ENCODE measurements at places on chromosomes 3 and 15.

- no peak for DNase-seq
Measured at GRCh38 chr3:125594125-125594524, 1.2 kb downstream of the OSBPL11 start.

DNA sequence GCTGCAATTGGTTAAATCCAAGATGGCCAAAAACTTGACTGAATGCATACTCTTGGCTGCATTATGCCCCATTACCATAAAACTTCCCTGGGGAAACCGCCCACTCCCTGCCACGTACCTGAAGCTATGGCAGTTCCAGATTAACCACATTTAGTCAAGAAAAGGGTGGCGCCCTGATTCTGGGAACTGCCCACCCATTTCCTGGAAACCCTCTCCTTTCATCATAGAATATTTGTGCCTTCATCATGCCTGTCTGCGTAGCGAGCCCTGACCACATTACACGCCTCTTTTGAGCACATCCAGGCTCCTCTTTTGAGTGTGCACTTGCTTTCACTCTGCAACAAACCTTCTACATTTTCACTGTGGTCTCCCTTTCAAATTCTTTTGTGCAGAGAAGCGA, 5.2 kb downstream of the LINS1 start:
- no peak for DNase-seq

DNA sequence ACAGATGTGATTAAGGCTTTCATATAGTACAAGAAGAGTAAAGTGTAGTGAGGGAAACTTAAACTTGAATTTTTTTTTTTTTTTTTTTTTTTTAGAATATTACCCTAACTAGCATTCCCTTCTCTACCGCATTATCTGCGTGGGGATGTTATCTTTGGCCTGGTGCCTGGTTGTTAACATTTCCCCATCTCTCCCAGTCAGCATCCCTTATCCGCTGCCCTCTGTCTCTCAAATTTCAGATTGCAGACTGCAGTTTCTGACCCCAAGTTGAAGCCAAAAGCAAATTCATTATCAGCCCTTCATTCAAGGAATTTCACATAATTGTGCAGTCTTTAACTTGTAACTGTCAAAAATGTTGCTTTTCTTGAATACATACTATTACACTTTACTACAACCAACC, 353.0 kb downstream of the PLOD2 start:
- peak; percentile 8 for DNase-seq

DNA sequence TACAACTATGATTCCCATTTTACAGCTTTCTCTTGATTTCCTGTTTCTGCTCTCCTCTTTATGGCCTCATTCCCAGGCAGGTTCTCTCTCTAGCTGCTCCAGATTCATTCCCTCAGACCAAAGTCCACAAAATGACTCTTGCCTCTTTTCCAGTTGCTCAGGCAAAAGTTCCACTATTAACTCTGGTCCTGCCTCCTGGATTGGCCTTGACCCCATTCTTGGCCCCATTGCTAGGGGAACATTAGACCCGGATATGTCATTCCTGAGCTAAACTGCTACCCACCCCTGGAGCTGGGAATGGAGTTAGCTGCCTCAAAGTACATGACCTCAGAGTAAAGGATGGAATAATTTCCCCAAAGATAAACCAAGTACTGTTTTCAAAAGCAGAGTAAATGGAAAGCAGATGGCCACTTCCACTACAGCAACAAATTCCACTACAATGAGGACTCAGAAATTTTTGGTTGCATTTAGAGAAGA, 73.0 kb upstream of the GAP43 start:
- peak; percentile 10 for DNase-seq

- DNase-seq, result no peak
Measured at GRCh38 chr15:40443846-40444245, 3.1 kb downstream of the BAHD1 start.

DNA sequence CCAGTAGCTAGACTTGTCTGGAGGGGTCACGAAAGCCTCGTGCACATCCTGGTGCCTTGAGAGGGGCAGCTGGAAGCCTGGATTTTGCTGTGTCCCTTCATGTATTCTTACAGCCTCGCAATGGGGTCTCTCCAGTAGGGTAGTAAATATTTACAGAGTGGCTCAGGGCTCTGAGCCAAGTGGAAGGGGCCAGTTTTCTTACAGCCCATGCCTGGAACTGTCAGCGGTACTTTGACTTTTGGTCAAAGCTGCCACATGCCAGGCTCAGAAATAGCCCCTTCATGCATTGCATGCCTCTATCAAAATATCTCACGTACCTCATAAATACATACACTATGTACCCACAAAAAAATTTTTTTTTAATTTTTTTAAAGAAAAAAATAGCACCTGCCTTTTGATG, 119.2 kb downstream of the OSBPL10 start:
- no peak for DNase-seq

DNA sequence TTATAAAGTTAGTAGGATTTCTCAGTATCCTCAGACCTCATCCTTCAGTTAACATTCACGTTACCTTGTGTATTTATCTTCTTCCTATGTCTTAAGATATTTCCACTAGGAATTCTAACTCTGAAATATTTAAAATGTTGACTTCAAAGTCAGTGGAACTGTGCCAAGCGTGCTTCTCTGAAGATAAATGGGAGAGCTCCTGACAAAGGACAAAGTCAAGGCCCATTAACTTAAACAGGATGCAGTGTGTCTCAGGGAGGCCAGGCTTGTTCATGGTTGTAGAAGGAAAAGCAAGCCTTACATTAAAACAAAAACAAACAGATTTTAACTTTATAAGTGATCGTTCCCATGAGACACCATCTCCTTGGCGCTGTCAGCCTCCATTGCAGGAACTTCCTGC, 41.5 kb downstream of the ABHD17C start:
- no peak for DNase-seq

DNA sequence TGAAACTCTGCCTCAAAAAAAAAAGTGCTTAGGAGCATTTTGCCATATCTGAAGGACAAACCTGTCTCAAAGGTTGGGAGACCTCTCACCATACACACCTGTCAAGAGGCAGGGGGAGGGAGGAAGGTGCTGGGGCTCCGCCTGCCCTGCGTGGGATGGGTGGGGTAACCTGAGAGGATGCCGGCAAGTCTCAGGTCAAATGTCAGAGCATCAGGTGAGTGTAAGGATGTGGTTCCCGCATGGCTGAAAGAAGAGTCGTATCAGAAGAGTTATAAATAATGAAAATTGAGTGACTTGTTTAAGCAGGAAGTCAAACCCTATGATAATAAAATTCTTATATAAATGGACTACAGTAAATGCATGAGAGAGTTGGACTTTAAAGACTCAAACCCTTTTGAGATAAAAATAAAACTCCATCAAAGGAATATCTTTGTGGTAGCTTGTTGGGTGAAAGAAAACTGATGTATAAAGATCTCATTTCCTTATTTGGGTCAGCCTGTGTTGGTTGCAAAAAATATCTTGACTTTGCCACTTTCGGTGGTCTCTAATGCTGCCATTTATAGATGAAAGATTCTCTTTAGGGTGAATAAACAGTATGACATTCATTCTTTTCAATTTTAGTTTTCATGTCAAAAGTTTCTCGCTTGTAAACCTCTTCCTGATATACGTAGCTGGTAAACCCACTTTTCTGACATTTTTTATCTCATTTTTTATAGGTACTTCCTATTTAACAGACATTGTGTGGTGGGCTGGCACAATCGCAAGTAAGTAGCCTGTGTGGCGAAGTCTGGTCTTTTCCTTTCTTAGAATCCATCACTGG, 23.8 kb downstream of the NIPA1 start:
- DNase-seq, result no peak

DNA sequence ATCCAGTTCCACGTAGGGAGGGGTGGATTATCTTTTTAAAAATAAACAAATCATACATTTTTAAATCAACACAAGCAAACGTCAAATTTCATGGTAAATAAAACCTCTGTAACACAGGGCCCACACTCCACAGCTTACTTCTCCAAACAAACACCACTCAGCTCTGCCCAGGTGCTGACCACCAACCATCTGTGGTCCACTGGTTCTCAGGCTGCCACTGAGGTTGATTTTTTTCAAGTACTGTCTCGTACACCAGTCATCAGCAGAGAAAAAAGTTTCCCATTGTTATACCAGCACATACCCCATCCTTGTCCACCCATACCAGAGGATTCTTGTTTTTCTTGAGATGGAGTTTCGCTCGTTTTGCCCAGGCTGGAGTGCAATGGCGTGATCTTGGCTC, 32.4 kb downstream of the CHSY1 start:
- no peak for DNase-seq

GRCh38 chr15:99279290-99279689, 28.0 kb downstream of the LRRC28 start:
- no peak for DNase-seq

GRCh38 chr15:63019511-63020109, 22.9 kb upstream of the TPM1 start:
- no peak for DNase-seq

DNA sequence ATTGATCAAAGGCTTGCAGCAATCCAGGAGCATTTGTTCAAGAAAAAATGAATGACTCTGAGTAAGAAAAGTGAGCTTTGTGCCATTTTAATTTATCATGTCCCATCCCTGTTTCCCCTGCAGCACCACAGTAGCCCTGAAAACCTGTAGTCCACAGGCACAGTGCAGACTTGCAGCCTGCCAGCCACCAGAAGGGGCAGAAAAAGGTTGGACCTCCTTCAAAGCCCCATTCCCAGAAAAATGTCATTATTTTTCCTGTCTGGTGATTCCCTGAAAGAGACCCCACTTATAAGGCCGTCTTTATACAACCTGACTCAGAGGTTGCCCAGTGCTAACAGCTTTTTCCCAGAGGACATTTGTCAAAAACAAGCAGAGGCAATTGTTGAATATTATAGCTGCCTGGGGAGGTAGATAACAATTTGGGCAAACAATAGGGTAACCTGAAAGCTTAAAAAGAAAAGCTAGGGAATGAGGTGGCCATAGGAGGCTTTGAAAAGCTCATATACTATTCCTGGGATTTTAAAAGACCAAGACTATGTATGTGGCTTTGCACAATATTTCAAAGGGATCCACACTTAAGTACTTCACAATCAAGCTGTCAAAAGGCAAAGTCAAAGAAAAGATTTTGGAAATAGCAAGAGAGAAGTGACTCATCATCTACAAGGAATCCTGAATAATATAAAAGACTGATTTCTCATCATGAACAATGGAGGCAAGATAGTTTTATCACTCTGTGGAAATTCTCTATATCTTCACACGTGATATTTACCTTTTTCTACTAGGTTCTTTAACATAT, 136.8 kb upstream of the PLXNA1 start:
- no peak for DNase-seq

DNA sequence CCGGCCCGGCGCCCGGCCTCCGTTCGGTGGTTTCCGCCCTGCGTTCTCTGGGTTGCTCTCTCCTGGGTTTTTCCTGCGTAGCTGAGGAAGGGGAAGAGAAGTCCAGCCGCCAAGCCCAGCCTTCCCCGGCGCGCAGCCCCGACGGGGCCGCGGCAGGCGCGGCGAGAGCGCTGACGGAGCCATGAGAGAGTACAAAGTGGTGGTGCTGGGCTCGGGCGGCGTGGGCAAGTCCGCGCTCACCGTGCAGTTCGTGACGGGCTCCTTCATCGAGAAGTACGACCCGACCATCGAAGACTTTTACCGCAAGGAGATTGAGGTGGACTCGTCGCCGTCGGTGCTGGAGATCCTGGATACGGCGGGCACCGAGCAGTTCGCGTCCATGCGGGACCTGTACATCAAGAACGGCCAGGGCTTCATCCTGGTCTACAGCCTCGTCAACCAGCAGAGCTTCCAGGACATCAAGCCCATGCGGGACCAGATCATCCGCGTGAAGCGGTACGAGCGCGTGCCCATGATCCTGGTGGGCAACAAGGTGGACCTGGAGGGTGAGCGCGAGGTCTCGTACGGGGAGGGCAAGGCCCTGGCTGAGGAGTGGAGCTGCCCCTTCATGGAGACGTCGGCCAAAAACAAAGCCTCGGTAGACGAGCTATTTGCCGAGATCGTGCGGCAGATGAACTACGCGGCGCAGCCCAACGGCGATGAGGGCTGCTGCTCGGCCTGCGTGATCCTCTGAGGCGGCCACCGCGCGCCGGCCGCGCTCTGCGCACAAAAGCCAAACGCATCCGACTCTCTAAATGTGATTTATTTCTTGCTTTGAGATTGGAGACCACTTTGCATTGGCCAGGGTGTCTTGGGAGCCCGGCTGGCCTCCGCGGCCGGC, 727 bp downstream of the RAP2B start:
- no peak for DNase-seq

GRCh38 chr3:150409125-150409511, 1.0 kb downstream of the TSC22D2 start:
- DNase-seq, result no peak

DNA sequence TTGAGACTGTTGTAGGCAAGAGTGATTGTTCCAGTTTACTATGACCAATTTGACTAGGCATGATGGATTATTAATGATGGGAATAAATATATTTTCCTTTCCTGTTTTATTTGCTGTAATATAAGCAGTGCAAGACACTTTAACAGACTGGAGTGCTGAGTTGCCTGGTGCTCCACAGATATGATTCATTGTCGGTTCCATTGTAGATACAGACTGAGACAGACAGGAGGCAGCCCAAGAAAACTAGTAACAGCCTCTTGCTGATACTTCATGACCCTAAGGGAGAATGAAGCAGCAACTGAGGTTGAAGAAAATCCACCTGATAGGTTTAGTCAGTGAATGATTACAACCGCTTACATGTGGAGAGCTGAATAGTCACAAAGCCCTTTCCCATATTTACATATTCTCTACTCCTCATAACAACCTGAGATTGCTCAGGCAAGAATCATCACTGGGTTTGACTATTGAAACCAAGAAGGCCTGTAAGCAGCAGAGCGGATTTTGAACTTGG, 235.1 kb upstream of the TPRG1 start:
- no peak for DNase-seq

GRCh38 chr15:84992157-84992944, 10.7 kb downstream of the PDE8A start:
- DNase-seq, result no peak

DNA sequence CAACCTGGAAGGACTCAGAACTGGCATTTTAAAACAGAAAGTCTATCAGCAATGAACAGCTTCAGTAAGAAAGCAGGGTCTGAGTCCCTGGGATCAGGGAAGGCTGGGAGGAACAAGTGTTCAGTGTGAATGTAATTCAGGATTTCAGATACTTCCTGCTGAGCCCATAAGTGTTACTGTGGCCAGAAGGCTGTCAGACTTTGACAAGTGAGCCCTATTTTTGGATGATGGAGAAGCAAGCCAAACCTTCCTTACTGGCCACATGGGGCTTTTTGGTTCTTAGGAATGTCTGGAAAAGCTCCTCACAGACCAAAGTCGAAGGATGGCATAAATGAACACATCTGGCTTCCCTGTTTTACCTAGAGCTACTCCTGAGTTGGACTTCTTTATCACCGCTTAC, 157.2 kb downstream of the BBX start:
- no peak for DNase-seq

DNA sequence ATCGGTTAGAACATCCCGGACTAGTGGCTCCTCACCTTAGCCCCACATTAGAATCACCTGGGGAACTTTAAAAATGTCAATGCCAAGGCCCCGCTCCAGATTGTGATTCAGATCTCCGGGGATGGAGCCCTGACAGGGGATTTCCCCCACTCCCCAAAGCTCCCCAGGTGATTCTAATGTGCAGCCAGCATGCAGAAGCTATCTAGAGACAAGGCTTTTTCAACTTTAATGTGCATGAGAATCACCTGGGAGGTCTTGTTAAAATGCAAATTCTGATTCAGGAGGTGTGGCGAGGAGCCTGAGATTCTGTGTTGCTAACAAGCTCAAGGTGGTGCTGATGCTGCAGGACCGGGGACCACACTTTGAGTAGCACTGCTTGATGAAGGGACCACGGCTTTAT, 156.7 kb downstream of the RAB11A start:
- no peak for DNase-seq

Measured in HuH-7.5 (cell line).